ENCODE measurements at places on chromosomes 11 and 22. TPM values are rescaled to one million over a fixed set of nuclear protein-coding genes. Genes with fewer than 3 reads are reported as not detected.

Gene FXYD6
- total RNA-seq = 2.5 TPM

Gene GGT1
- total RNA-seq = 0.32 TPM

Gene WNT11
- total RNA-seq = 0.16 TPM

Gene IL17REL
- total RNA-seq = not detected

Gene AMPD3
- total RNA-seq = 0.53 TPM

Gene CHRM1
- total RNA-seq = 0.30 TPM

Gene ACRV1
- 0.16 TPM for total RNA-seq

Gene DDI1
- total RNA-seq = not detected

Gene SLC22A6
- not detected for total RNA-seq

Gene CCDC73
- not detected for total RNA-seq

Gene GLYATL2
- total RNA-seq = 0.66 TPM

Gene MS4A7
- total RNA-seq = not detected

Gene KRTAP5-9
- not detected for total RNA-seq

Gene GLB1L3
- not detected for total RNA-seq

Gene VEGFB
- 30.6 TPM for total RNA-seq
